ENCODE measurements at places on chromosomes 5 and 9. TPM values are rescaled to one million over a fixed set of nuclear protein-coding genes. Genes with fewer than 3 reads are reported as not detected.

SPARC gene
- 17.7 TPM for total RNA-seq

NME5 gene
- total RNA-seq, result not detected

SREK1 gene
- total RNA-seq, result 30.5 TPM

CCDC180 gene
- 0.25 TPM for total RNA-seq

C9orf50 gene
- total RNA-seq, result not detected

GLE1 gene
- 31.4 TPM for total RNA-seq

SLC28A3 gene
- total RNA-seq, result not detected

CTNND2 gene
- not detected for total RNA-seq

TAS2R1 gene
- not detected for total RNA-seq

ARRDC1 gene
- 20.8 TPM for total RNA-seq

SCGB3A1 gene
- total RNA-seq, result not detected

CD274 gene
- 2.8 TPM for total RNA-seq

CCL28 gene
- 0.31 TPM for total RNA-seq

MLANA gene
- total RNA-seq, result not detected

COQ4 gene
- 51.3 TPM for total RNA-seq

FST gene
- 15.6 TPM for total RNA-seq

PCDHB9 gene
- total RNA-seq, result not detected

ZNF366 gene
- total RNA-seq, result not detected

GGTA1 gene
- not detected for total RNA-seq

OR1J2 gene
- total RNA-seq, result not detected

ZNF658 gene
- total RNA-seq, result 2.4 TPM

NR5A1 gene
- 0.05 TPM for total RNA-seq

BARHL1 gene
- total RNA-seq, result not detected

ARSI gene
- total RNA-seq, result 44.0 TPM

GFPT2 gene
- total RNA-seq, result 34.6 TPM

OR1L4 gene
- not detected for total RNA-seq

PCDHGA9 gene
- total RNA-seq, result 0.04 TPM

OTULIN gene
- total RNA-seq, result 23.7 TPM

FIBCD1 gene
- total RNA-seq, result 14.4 TPM

SCAI gene
- 0.78 TPM for total RNA-seq

FRMPD1 gene
- total RNA-seq, result 0.02 TPM

IFNA13 gene
- not detected for total RNA-seq

ZNF618 gene
- total RNA-seq, result 11.7 TPM

PCDHB10 gene
- total RNA-seq, result 0.05 TPM

PCDHGA6 gene
- total RNA-seq, result 0.39 TPM

IL33 gene
- 0.49 TPM for total RNA-seq

PCDHGA8 gene
- total RNA-seq, result not detected

SPINK13 gene
- not detected for total RNA-seq

ADAMTSL2 gene
- not detected for total RNA-seq

BTNL8 gene
- not detected for total RNA-seq

ENTREP1 gene
- 0.58 TPM for total RNA-seq

SAP30L gene
- 23.7 TPM for total RNA-seq

BARX1 gene
- total RNA-seq, result 10.8 TPM

RANBP6 gene
- total RNA-seq, result 17.6 TPM

WDR38 gene
- not detected for total RNA-seq

ANKRD31 gene
- total RNA-seq, result 0.05 TPM

CSF1R gene
- total RNA-seq, result 0.05 TPM

DOCK8 gene
- 0.55 TPM for total RNA-seq

SLC46A2 gene
- total RNA-seq, result not detected

CTXN3 gene
- total RNA-seq, result not detected

IL17B gene
- total RNA-seq, result not detected
